Airway epithelial cell (primary cell): ENCODE measurements at places on chromosomes 4 and X. TPM values are rescaled to one million over a fixed set of nuclear protein-coding genes. Genes with fewer than 3 reads are reported as not detected.

PLXNB3 gene
- 7.3 and 9.0 TPM in 2 replicates for total RNA-seq

HHIP gene
- 0.56 and 1.5 TPM in 2 replicates for total RNA-seq

LIMCH1 gene
- 2.4 and 3.6 TPM in 2 replicates for total RNA-seq

ACE2 gene
- total RNA-seq, result 1.6 and 1.9 TPM in 2 replicates

SAGE1 gene
- total RNA-seq, result not detected in 2 replicates

GPR50 gene
- not detected in 2 replicates for total RNA-seq
